ENCODE measurements at places on chromosomes 12 and 14.

DNA sequence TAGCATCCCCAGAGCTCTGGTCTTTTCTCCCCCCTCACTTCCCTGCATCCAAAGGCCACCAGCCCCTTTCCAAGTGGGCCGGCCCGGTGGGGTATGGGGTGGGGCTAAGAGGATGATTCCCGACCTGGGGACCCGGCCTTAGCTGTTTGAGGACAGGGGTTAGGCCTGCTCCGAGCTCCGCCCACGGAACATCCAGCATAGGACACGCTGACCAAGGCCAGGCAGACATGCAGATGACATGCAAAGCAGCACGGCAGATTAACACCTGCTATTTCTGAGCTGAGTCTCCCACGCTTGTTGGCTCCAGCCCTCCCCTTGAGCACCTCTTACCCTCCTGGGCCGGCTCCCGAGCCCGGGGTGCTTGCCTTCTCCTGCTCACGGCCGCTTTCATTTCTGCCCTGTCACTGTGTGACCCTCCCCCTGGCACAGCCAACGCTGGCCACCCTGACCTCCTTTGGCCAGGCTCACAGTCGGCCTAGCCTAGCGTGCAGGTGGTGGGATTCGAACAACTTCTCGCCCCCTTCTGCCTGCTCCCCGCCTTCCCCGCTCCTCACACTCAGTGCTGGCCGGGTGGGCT lies 40.2 kb downstream of the TEAD4 start:
- DNase-seq, result no peak

DNA sequence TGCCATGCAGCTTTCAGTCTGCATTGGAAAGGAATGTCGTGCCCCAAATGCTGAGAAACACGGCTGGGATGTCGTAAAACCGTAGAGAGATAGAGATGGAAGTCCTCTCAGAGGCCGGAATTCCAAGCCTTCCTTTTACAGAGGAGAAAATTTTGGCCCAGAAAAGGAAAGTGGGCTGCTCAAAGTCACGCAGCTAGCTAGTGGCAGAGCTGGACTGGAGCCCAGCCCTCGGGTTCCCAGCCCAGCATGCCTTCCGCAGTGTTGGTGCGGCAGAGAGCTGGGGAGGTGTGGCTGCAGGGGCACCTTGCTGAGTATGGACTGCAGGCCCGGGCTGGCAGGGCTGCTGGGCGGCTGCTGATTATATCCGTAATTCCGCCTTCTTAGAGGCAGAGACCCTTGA lies 50.3 kb downstream of the KCNA1 start:
- no peak for DNase-seq

GRCh38 chr14:97578982-97579548 lies 781.9 kb downstream of the VRK1 start:
- DNase-seq, result no peak

DNA sequence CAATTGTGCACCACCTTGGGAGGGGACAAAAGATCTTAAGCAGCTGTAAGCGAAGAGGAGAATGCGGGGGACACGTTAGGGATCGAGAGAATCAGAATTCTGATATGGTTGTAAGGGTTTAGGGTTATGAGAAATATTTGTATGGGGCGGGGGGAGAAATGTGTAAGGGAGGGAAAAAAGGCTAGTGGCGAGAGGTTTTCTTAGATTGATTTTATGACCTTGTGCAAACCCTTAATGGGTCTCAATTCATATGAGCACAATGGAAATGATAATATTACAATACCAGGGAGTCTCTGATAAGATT lies 396 bp downstream of the NDUFA9 start:
- DNase-seq, result no peak

DNA sequence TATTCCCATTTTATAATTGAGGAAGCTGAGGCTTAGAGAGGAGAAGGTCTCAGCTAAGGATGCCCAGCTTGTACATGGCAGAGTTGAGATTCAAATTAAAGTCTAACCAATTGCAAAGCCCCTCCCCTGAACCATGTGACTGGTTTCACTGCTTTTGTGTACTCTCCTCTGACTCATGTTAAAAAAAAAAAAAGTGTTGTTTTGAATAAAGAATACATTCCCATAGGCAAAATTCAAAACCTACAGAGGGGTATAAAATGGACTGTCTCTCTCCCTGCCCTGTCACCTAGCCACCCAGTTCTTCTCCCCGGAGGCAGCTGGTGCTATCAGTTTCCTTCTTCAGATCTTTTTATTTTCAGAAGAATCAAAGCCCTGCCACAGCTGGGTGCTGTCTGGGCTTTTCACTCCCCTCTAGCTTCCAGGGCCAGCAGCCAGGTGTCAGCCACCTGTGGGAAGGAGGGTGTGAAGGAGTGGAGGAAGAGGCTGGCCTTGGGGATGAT lies 5.4 kb downstream of the PSMD9 start:
- DNase-seq, result peak; percentile 72

- DNase-seq, result peak; percentile 49
Observed at GRCh38 chr12:21656905-21657325, 727 bp downstream of the LDHB start.

DNA sequence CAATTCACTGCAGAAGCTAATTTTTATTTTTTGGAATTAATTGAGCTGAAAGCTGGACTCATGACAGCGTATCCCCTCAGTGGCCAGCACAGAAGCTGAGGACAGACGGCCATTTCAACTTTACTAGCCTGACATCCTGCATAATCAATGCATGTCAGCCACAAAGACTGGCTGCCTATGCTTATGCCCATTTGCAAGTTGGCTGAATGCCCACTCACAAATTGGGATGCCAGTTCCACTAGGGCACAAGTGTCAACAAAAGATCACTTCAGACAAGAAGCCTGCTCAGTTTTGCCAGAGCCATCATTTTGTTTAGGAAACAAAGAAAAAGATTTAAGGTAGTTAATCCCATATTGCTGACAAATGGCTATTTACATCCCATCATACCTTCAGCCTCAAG lies 417.6 kb downstream of the NOVA1 start:
- DNase-seq, result no peak

- DNase-seq, result peak; percentile 85
Observed at GRCh38 chr14:25833341-25834126, 764.3 kb downstream of the NOVA1 start.

DNA sequence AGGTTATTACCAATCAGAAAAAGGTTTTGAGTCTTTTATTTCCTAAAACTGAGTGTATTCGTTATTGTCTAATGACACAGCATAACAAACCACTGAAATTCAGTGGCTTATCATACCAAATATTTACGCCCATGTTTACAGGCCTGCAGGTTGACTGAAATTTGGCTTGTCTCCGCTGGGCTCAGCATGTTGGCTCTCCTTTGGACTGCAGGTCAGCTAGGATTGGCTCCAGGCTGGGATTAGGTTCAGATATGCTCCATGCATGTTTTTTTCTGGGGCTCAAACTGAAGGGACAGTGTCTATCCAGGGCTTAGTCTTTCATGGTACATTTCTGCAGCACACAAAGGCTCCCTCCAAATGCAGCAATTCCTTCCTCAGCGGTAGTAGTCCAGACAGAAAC lies 569.9 kb downstream of the DIO2 start:
- no peak for DNase-seq

- DNase-seq, result no peak
Observed at GRCh38 chr12:113889891-113890581, 76.1 kb downstream of the RBM19 start.

DNA sequence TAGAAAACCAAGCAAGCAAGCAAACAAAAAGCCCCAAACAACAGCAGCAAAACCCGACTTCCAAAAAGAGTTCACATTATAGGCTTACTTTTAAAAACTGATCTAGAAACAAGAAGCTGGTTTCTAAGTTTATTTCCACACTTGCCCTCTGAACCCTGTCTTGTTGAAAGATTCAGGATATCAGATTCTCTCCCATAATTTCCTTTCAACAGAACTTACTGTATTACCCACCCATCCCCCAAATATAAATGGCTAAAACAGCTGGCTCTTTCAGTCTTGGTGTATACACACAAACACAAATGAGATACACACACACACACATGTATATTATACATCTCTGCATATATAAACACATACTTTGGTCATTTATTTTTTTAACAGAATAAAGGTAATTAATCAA lies 460.9 kb downstream of the ZFP36L1 start:
- DNase-seq, result no peak

DNA sequence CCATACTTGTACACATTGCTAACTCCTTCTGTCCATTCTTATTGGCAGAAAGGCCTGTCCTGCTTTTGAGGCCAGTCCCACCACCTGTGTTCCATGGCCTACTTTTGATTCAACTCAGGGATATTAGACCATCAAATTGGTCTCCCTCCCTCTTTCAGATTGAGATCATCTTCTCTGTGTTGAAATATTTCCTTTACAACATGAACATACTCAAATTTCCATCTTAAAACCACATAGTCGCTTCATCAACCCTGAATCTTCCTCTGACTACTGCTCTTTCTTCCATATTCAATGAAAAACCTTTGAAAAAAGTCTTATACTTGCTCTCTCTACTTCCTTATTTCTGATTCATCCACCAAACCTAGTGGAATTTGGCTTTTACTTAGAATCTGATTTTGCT lies 34.9 kb downstream of the TRMT5 start:
- no peak for DNase-seq

GRCh38 chr12:4796694-4797482 lies 76.7 kb downstream of the GALNT8 start:
- DNase-seq, result no peak

DNA sequence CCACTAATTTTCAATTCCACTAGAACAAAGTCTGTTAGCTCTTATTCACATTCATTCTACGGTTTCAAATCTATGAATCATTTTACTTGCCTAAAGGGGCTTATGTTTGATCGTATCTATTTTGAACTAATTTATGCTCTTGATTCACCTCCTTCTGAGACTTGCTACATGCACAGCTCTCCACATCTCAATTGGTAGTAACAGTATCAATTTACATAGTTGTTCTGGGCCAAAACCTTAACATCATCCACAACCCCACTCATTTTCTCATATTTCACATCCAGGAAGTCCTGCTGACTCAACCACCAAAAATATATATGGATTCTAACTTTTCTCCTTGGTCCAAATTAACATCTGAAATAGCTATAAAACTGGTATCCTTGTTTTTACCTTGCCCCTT lies 208.6 kb downstream of the RASSF9 start:
- DNase-seq, result no peak

- DNase-seq, result peak; percentile 58
Observed at GRCh38 chr12:18165422-18165871, 75.5 kb upstream of the RERGL start.

GRCh38 chr14:101889366-101889765 lies 75.0 kb upstream of the DYNC1H1 start:
- DNase-seq, result no peak

DNA sequence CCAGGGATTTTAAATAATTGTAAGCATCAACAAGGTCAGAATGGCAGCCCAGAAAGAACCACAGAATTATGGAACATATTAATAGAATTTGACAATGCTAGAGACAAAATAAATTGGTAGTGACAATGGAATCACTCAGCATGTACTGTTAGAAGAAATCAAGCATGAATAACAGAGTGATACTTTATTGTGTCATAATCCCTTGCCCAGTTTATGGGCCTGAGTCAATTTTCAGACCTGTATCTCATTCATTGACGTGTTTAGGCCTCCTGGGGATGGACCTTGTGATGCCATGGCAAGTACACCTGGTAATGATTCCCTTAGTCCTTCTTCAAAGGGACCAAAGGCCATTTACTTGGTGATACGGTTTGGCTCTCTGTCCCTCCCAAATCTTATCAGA lies 12.8 kb upstream of the CCDC91 start:
- DNase-seq, result no peak

DNA sequence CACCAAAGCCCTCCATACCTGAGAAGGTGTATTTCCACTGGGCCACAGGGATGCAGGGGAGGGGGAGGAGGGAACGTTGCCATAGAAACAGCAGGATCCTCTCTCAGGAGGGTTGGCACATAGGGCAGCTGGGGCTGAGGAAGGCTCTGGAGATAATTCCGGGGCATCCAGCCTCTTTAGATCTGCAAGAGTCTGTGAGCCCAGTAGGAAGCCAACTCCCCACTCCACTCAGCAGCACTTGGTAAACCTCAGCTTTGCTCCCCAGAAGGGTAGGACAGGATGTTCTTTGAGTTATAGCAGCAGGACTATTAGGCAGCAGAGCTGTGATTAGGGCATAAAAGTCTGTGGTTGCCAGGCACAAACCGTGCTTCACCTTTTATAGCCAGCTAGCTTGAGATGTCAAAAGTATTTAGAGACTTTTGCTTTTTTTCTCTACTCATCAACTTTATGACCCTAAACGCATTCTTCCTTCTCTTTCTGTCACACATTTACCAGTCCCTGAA lies 7.8 kb upstream of the PLEKHG3 start:
- DNase-seq, result peak; percentile 15

GRCh38 chr14:68943107-68943506 lies 36.0 kb downstream of the ACTN1 start:
- no peak for DNase-seq

Data from NCI-H146 (cell line).